T-cell (primary cell): ENCODE measurements at places on chromosomes 6 and 20.
A peak's percentile ranks its signal among the peaks of the same experiment; 100 is the strongest.

DNA sequence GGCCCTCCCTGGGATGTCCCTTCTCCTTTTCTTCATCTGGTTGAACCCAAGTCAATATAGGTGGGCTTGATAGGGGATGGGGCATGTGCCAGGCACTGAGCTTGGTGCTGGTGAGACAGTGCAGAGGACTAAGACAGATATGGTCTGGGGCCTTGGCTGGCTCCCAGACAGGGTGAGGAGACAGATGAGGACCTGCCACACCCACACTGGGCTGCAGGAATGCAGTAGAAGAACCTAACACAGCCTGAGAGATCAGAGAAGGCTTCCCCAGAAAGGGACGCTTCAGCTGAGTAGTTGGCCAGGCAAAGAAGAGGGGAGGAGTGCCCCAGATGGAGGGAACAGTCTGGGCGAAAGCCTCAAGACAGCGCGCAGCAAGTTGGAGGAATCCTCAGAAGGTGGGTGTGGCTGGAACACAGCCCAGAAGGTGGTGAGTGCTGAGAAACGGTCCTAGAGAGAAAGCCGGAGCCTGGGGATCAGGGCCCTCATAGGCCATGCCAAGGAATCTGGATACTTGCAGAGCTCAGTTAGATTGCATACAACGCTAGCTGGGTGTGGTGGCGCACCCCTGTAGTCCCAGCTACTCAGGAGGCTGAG lies 26.4 kb downstream of the CD40 start:
- no peak overlapping the region for H3K27ac ChIP-seq
- H3K4me1 ChIP-seq: no peaks in the 10 kb centered on the region
- no peaks in the 10 kb centered on the region for H3K36me3 ChIP-seq
- H3K27me3 ChIP-seq: no peaks in the 10 kb centered on the region
- no peak overlapping the region for H3K4me3 ChIP-seq

- H3K36me3 ChIP-seq: peaks cover 47% of the 10 kb centered on the region
- H3K27me3 ChIP-seq: no peaks in the 10 kb centered on the region
- no peak overlapping the region for H3K4me3 ChIP-seq
- DNase-seq: no peak
- no peaks in the 10 kb centered on the region for H3K4me1 ChIP-seq
Observed at GRCh38 chr6:170365593-170365992, 59.0 kb downstream of the FAM120B start.

- no peaks in the 10 kb centered on the region for H3K27me3 ChIP-seq
- peaks cover 17% of the 10 kb centered on the region for H3K4me1 ChIP-seq
- H3K27ac ChIP-seq: peak overlapping the region; percentile 85
- peak overlapping the region; percentile 69 for H3K4me3 ChIP-seq
- no peaks in the 10 kb centered on the region for H3K36me3 ChIP-seq
- no peak for DNase-seq
Observed at GRCh38 chr20:20713244-20713765, 861 bp upstream of the RALGAPA2 start.

DNA sequence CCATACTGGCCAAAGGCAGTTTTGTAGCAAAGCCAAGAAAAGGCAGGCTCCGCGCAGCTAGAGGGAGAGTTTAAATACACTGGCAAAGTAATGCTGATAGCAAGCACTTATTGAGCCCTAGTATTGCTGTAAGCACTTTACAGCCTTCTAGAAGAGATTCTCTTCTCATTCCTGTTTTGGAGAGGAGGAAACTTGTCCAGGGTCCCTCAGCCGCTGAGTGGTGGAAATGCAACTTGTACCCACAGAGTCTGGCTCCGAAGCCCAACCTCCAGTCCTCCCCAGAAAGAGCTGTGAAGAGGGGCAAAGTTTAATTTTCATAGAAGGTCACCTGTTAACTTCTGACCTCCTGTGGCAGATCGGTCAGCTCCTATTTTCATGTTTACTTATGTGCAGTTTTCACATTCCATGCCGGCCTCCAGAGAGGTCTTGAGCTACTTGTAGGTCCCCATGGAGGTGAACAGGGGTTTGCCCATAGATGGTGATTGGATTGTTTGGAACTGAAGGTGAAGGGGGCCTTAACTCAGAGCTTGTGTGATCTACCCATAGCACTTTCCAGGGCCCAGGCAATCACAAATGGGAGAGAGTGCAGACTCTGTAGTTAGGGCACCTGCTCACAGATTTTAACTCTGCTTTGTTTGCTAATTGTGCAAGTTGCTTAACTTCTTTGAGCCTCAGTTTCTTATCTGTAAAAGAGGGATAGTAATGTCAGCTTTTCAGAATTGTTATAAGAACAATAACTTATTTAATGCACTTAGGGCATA lies 70.7 kb downstream of the LYRM2 start:
- DNase-seq: no peak
- no peak overlapping the region for H3K4me3 ChIP-seq
- no peak overlapping the region for H3K27ac ChIP-seq

DNA sequence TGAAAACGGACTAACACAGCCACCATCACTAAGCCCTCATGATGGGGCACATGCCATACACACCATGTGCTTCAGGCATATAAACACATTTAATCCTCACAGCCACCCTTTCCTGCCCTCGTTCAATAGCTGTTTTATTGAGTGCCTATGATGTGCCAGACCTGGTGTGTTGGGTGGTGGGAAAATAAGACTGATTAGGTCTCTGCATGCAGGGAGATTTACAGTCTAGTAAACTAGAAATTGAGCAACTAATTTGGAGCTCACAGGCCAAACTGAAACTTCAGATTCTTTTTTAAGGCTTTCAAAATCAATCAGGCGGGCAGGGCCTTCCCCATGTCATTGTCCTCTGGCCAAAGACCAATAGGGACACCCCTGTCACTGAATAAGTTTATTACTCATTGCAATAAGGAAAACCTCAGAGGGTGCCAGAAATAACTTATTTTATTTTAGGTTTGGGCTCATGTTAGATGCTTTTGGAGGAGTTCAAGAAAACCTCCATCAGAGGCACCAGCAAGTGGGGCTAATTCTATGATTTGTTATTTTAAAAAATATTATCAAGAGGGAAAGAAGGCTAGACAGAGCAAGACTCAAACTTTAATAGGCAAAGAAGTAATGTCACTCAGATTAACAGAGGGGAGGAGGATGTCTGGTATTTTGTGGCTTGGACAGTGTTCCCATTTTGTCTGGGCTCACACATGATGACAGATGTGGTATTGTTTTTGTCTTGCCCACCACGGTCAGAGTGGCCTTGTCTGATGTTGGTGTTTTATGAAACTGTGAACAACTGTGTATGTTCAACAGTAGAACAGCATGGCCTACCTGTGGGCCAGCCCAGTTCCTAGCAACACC lies 12.0 kb downstream of the ZFP64 start:
- peaks cover 24% of the 10 kb centered on the region for H3K36me3 ChIP-seq
- no peak overlapping the region for H3K4me3 ChIP-seq
- DNase-seq: no peak

DNA sequence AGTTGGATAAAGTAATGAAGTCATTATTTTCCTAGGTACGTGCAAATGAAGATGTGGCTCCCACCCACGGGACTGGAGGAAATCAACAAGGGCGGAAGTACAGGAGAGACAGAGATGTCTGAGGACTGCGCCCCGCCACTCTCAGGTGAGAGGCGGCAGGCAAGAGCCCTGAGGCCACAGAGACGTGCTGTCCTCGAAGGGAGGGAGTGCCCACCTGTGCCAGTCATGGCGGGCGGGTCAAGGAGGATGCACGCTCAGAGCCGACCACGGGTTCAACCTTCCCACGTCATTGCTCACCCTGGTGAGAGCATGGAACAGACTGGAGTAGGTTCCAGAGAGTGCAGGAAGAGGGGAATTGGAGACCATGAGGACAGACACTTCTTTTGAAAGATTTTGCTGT lies 12.7 kb downstream of the CST8 start:
- no peak overlapping the region for H3K27ac ChIP-seq
- H3K36me3 ChIP-seq: no peaks in the 10 kb centered on the region
- no peak overlapping the region for H3K4me3 ChIP-seq
- no peaks in the 10 kb centered on the region for H3K4me1 ChIP-seq
- no peak for DNase-seq

DNA sequence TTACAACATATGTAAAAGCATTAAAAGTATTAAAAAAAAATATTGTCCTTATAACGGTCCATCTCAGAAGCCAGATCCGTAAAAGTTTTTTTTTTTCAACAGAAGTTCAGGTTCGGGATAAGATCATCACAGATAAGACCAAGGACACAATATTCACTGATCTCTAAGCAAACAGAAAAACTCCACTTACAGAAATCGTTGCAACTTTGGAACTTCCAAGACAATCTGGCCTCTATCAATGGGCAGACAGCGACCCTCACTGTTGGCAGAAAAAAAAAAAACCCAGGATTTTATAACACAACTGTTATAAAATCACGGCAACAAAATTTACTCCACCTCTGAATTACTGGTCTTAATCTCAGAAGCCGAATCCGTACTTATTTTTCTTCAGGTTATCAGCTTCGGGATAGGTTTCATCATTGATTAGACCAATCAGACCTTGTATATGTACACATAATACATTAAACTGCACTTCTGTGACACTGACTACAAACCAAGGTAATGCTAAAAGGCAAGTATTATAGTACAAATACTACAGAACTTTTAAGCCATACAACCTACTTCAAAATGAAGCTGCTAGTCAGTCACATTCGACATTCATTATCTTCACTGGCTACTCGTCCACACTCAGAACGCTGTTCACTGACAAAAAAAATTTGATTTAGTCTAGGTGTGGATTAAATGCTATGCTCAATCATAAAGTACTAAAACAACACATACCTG lies 34.7 kb upstream of the SYNCRIP start:
- peaks cover 32% of the 10 kb centered on the region for H3K4me1 ChIP-seq
- peak overlapping the region; percentile 77 for H3K4me3 ChIP-seq
- no peaks in the 10 kb centered on the region for H3K27me3 ChIP-seq
- no peak for DNase-seq
- no peaks in the 10 kb centered on the region for H3K36me3 ChIP-seq

DNA sequence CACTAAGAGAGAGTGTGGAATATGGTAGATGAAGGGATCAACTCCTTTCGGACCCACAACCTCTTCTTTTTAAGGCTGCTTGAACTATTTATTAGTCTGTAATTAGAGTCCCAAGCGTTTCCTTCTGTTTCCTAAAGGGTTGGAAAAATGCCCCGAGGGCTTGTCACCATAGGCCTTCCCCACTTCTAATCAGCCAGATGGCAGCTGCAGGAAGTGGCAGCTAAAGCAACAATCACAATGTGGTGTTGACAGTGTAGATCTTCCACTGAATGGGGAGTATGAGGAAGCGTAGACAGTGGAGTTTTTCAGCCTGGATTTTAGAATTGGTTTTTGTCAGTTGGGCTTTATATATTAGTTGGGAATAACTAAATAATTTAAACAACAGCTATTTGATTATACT lies 40.6 kb downstream of the SLC35D3 start:
- H3K36me3 ChIP-seq: no peaks in the 10 kb centered on the region
- no peak overlapping the region for H3K4me3 ChIP-seq
- peaks cover 13% of the 10 kb centered on the region for H3K27me3 ChIP-seq
- H3K27ac ChIP-seq: no peak overlapping the region
- H3K4me1 ChIP-seq: no peaks in the 10 kb centered on the region
- DNase-seq: no peak
